ELR (cell line): ENCODE measurements at places on chromosomes 3 and 15.

DNA sequence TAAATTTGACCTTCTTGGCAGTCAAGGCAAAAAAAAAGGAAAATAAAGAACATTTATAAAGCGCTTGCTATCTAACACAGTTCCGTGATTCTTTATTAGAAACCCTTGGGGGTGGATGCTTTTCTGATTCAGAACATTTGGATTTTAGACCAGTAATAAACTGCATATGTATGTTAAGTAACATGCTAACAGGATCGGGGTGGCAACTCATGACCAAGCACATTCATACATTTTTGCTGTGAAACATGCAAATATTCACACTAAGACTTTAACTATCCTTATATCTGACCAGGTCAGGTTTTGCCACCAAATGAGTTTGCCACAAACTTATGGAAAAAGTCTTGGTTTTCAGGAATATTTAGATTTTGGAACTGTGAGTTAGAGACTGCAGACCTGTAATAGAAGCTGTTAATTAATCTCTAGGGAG is 30.4 kb upstream of the KLF13 start:
- no peak for DNase-seq

- peak; percentile 66 for DNase-seq
Measured at GRCh38 chr3:187743195-187744141, 1.8 kb downstream of the BCL6 start.

GRCh38 chr3:127365163-127365798 is 77.4 kb upstream of the PRR20G start:
- no peak for DNase-seq

DNA sequence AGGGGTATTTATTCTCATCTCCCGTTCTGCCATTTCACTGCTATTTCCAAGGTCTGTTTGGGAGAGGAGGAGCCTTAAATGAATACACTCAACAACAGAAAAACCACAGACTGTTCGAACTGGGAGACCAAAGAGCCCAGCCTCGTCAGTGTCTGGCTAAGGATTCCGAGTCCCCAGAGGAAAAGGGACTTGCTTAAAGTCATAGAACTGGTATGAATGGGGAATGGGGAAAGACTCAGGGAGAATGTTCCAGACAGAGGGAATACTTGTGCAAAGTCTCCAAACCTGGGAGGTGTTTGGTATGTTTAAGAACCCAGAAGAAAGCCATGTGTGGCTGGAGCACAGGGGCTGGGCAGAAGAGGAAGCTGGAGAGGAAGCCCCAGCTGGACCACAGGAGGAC is 46.9 kb downstream of the FAM43A start:
- no peak for DNase-seq

DNA sequence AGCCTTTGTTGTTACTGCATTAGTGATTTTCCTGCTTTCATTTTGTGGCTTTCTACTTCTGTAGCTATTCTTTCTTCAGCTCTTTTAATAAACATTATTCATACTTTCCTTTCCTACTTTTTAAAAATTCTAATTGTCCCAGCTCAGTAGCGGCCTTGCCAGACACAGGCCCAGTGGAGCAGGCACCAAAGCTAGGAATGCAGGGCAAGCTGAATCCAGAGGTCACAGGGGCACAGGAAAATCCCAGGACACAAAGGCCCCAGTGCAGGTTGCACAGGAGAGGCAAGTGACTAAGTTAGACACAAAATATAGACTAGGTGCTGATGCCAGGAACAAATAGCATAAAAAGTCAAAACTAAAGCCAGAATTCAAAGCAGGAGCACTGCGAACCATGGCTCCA is 49.0 kb upstream of the CCDC80 start:
- DNase-seq: no peak

GRCh38 chr15:25790000-25790660 is 73.0 kb downstream of the ATP10A start:
- peak; percentile 8 for DNase-seq

GRCh38 chr3:37631686-37632085 is 230.0 kb upstream of the CTDSPL start:
- DNase-seq: no peak

DNA sequence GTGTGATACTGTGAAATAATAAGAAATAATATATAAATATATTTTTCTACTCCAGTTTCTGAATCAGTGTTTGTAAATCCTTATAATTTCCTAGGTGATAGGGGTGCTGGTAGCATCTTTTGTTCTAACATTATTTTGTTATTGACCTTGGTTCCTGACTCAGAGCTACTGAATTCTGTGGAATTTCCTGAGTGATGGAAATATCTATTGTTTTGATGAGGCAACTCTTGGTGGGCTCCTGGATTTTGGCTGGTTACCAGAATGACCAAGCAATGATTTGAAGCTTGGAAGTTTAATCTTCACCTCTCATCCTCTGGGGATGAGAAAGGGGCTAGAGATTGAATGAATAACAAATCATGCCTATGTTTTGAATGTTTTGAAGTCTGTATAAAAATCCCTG is 377.3 kb downstream of the LPP start:
- peak; percentile 92 for DNase-seq

DNA sequence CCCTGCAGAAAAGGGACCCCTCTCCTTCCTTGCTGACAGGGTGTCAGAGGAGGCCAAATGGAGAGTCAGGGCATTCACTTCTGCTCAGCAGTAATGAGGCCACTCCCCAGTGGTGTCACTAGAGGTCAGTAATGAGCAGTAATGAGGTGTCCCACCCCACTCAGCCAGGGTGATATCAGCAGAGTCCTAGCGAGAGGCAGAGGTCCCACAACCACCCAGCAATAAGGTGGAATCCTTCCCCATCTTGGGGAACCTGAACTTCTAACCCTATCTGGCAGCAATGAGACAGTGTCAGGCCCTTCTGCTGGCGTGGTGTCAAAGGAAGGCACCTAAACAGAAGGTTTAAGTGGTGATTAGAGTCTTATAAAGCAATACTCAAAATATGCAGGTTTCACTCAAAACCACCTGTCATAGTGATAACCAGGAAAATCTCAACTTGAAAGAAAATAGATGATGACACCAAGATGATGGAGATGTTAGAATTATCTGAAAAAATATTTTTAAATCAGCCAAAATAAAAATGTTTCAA is 12.9 kb downstream of the OCA2 start:
- DNase-seq: peak; percentile 64

DNA sequence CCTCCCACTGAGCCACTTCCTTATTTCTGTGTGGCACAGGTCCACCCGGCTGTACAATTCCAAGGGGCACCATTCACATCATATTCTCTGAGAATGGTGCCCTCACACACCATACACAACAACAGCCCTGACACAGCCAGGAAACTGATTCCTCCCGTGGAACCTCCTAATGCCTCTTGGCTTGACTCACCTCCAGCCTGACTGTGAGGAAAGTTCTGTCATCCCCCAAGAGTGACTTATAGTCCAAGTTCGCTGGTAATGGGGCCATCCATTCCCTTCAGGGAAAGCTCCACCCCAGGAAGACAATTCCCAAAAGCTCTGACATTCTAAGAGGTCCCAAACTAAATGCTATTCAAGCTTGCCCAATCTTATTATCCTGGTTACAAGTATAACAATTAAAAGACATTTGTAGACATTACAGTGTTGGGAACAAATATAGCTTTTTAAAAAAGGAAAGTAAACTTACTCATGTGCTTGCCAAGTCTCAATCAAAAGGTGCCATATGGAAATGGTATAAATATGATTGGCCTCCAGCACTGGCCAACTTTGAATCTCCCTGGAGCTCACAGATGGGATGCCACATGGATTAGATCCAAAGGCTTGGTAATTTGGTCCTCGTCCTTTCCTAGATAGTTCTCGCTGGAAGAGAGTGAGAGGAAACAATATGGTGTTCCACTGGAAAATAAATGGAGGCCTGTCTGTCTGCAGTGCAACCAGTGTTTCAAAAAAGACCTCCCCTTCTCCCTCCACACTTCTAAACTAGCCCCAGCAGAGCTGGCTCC is 56.3 kb upstream of the PSMD6 start:
- peak; percentile 54 for DNase-seq

GRCh38 chr3:9749296-9749644 is 482 bp upstream of the OGG1 start:
- no peak for DNase-seq

GRCh38 chr3:171462224-171462623 is 2.0 kb upstream of the TNIK start:
- no peak for DNase-seq

- no peak for DNase-seq
Measured at GRCh38 chr3:10085738-10086137, 22.3 kb downstream of the FANCD2OS start.

DNA sequence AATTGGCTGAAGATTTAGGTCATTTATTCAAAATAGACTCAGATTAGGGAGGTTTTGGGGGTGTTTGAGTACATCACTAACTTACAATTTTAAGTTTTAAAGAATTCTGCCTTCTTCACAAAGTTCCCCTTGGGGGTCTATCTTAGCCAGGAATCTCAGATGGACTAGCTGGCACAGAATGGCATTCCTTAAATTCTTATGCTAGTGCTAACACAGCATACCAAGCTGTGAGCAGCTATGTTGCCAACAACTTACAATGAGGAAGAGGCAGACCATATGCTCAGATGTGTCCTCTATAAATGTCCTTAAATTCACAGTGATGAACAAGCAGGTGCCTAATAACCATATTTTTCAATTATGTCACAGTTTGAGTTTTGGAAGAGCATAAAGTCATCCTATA is 60.9 kb upstream of the NPHP3 start:
- peak; percentile 21 for DNase-seq

- DNase-seq: no peak
Measured at GRCh38 chr3:184059424-184059823, 6.6 kb downstream of the HTR3C start.

DNA sequence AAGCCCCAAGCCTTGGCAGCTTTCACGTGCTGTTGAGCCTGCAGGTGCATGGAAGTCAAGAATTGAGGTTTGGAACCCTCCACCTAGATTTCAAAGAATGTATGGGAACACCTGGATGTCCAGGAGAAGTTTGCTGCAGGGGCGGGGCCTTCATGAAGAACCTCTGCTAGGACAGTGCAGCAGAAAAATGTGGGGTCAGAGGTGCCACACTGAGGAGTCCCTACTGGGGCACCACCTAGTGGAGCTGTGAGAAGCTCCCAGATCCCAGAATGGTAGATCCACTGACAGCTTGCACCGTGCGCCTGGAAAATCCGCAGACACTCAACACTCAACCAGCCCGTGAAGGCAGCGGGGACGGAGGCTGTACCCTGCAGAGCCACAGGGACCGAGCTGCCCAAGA is 201.6 kb downstream of the OCA2 start:
- no peak for DNase-seq

DNA sequence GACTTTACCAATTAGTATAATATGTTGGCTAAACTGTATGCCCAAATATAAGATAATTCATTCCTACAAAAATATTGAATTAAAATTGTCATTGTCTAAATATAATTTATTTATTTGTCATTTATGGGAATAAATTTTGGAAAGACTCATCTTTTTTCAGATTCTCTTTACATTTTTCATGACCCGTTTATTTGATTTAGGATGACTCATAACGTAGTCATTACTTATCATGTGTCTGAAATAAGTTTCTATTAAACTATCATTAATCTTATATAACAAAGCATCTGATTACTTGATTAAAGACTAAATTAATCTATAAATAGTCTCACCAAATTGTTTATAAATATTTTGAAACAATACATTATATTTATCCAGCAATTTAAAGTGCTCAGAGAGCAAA is 516.6 kb downstream of the CADM2 start:
- no peak for DNase-seq
